ENCODE measurements at places on chromosomes 7 and 10. TPM values are rescaled to one million over a fixed set of nuclear protein-coding genes. Genes with fewer than 3 reads are reported as not detected.

RHBDD2 gene
- 68.6 TPM for total RNA-seq

ZPBP gene
- not detected for total RNA-seq

TRIM50 gene
- total RNA-seq: not detected

NRCAM gene
- 19.3 TPM for total RNA-seq

ANXA8 gene
- 9.8 TPM for total RNA-seq

MDFIC gene
- 72.2 TPM for total RNA-seq

- H3K4me3 ChIP-seq: no peak overlapping the region
- no peak for DNase-seq
- H3K27ac ChIP-seq: no peak overlapping the region
- H3K27me3 ChIP-seq: no peaks in the 10 kb centered on the region
- no peaks in the 10 kb centered on the region for H3K4me1 ChIP-seq
These were observed 495.7 kb downstream of the INHBA start for GRCh38 chr7:41207141-41207540.

DNA sequence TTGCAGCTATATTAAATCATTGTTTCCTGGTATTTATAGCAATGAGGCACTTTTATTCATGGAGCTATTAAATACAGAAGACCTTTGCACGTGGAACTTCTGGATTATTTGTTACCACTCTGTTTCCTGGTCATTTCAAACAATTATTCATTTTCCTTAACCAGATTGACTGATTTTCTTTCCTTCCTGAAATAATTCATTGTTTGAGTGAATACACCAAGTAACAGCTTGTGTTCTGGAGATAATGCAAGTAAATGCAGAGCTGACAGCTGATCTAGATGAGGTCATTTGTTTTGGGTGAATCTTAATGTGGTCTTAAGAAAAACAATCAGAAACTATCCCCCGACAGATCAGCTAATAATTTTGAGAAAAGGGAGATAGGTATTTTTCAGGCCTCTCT is 497.7 kb downstream of the KIF20B start:
- no peak overlapping the region for H3K4me3 ChIP-seq
- no peak overlapping the region for H3K27ac ChIP-seq
- H3K36me3 ChIP-seq: no peaks in the 10 kb centered on the region
- no peaks in the 10 kb centered on the region for H3K27me3 ChIP-seq

GRCh38 chr7:100966542-100967291 is 2.6 kb upstream of the MUC12 start:
- H3K36me3 ChIP-seq: no peaks in the 10 kb centered on the region
- H3K4me1 ChIP-seq: no peaks in the 10 kb centered on the region
- no peak for DNase-seq
- no peak overlapping the region for H3K27ac ChIP-seq

- no peak overlapping the region for H3K27ac ChIP-seq
These were observed 389.0 kb upstream of the SORCS1 start for GRCh38 chr10:107553470-107553869.

GRCh38 chr7:133135451-133135850 is 53.6 kb upstream of the CHCHD3 start:
- no peak overlapping the region for H3K27ac ChIP-seq
- no peaks in the 10 kb centered on the region for H3K27me3 ChIP-seq
- H3K4me3 ChIP-seq: no peak overlapping the region
- no peaks in the 10 kb centered on the region for H3K36me3 ChIP-seq
- DNase-seq: no peak
- H3K4me1 ChIP-seq: no peaks in the 10 kb centered on the region

GRCh38 chr7:1563981-1564602 is 5.7 kb downstream of the PSMG3 start:
- H3K27me3 ChIP-seq: peaks cover 2% of the 10 kb centered on the region
- no peaks in the 10 kb centered on the region for H3K4me1 ChIP-seq
- DNase-seq: no peak
- no peak overlapping the region for H3K27ac ChIP-seq

DNA sequence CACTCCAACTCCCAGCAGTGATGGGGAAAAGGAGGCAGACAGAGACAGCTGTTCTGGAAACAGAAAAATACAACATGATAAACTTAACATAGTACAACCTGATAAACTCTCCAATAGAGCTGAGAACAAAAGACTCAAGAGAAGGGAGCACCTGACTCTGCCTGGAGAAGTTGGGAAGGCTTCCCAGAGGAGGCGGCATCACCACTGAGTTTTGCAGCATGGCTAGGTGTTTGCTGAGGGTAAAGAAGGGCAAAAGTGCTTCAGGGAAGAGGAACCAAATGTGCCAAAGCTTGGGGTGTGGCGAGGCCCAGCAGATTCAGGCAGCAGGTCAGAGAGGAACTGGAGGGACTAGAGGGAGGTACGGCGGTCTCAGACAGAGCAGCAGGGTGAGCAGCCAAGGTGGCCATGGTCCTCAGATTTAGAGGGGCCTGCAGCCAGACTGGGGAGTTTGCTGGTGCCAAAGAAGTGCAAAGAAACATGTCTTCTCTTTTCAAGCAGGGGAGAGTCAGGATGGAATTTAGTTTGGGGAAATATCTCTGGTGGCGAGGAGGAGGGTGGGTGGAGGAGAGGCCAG is 119.9 kb upstream of the BTBD16 start:
- H3K36me3 ChIP-seq: no peaks in the 10 kb centered on the region
- H3K27ac ChIP-seq: peak overlapping the region; percentile 81
- DNase-seq: no peak
- no peaks in the 10 kb centered on the region for H3K27me3 ChIP-seq
- peaks cover 27% of the 10 kb centered on the region for H3K4me1 ChIP-seq
- H3K4me3 ChIP-seq: no peak overlapping the region

DNA sequence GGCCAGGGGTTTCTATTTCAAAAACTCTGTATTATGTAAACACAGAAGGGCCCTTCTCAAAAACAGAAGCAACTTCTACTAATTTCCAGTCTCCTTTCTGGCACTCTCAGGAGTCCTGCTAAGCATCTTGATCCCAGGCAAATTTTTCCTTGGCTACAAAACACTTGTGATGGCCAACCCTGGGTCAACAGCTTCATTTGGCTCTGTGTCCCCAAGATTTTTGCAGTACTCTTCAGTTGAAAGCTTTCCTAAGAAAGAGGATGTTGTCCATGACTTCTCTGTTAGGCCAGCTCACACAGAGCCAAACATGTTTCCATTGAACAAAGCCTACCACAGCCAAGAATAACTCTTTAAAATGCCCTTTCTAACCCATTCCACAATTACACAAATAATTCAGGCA is 99.0 kb upstream of the EGR2 start:
- H3K4me1 ChIP-seq: peaks cover 15% of the 10 kb centered on the region
- H3K36me3 ChIP-seq: no peaks in the 10 kb centered on the region
- no peak overlapping the region for H3K4me3 ChIP-seq
- no peak overlapping the region for H3K27ac ChIP-seq

DNA sequence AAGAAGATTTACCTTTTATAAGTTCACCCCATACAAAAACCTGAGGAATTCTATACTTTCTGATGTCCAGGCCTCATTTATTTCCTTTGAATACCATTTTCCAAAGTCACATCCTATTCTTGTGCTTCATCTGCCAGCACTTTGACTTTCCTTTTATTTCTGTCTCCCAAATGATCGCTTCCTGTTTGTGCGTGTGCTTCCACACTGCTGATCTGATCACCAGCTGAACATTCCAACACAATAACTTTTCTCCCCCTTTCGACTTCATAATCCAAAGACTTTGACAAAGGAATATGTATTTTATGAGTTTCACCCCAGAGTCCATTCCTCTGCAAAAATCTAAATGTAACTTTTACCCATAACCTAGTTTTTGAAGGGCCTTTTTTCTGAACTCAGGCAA is 3.1 kb downstream of the ELAPOR2 start:
- no peak overlapping the region for H3K4me3 ChIP-seq
- no peak for DNase-seq
- H3K27me3 ChIP-seq: no peaks in the 10 kb centered on the region
- H3K4me1 ChIP-seq: peaks cover 20% of the 10 kb centered on the region

- no peak for DNase-seq
- peak overlapping the region; percentile 89 for H3K27ac ChIP-seq
- H3K36me3 ChIP-seq: no peaks in the 10 kb centered on the region
- peaks cover 44% of the 10 kb centered on the region for H3K4me1 ChIP-seq
These were observed 550 bp upstream of the CALU start for GRCh38 chr7:128738570-128739047.
